ENCODE measurements at places on chromosomes 1 and 21. TPM values are rescaled to one million over a fixed set of nuclear protein-coding genes. Genes with fewer than 3 reads are reported as not detected.

GRCh38 chr1:96723377-96723776 lies 1.8 kb downstream of the PTBP2 start:
- DNase-seq, result no peak

GRCh38 chr1:244406337-244406736 lies 45.4 kb downstream of the ADSS2 start:
- no peak for DNase-seq

DNA sequence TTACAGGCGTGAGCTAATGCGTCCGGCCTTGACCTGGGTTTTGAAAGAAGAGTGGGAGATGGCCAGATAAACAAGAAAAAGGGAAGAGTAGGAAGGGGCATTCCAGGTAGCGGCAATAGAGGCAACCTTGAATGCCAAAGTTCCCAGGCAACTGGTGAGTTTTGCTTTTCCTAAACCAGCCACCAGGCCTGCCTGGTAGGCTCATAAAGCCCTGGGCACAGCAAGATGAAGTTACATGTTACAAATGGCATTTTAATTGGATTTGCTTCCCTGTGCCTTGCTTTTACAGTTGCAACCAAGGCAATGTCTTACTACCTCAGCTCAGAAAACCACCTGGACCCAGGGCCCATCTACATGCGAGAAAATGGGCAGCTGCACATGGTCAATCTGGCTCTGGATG lies 5.5 kb downstream of the LRRC42 start:
- DNase-seq, result no peak

GRCh38 chr21:29130270-29130969 lies at the start of gene MAP3K7CL:
MAP3K7CL (plus strand) TSS chr21:29130644; CDS start chr21:29133345, 2,701 bp downstream.
- peak; percentile 63 for DNase-seq

- no peak for DNase-seq
Measured at GRCh38 chr21:18089786-18090185, 154.8 kb upstream of the CHODL start.

GRCh38 chr1:84853741-84854721 lies 39.0 kb downstream of the LPAR3 start:
- no peak for DNase-seq

GRCh38 chr1:226945106-226945857 lies 5.2 kb downstream of the COQ8A start:
- DNase-seq, result no peak

DNA sequence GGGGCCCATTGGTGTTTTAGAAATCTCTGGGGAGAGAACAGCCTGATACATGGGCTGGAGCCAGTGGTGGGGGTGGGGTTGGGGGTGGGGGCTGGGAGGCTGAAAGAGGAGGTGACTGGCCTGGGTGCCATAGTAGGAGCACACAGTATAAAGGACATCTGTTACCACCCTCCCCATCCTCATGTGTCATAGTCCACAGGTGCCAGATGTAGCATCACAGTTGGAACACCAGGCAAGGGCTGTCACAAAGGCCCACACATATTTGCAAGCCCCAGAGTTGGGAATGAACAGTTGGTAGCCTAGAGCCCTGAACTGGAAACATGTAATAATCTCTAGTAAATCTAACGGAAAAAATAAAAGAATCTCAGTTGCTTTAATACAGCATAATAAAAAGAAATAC lies 55.1 kb upstream of the CR2 start:
- DNase-seq, result no peak

DNA sequence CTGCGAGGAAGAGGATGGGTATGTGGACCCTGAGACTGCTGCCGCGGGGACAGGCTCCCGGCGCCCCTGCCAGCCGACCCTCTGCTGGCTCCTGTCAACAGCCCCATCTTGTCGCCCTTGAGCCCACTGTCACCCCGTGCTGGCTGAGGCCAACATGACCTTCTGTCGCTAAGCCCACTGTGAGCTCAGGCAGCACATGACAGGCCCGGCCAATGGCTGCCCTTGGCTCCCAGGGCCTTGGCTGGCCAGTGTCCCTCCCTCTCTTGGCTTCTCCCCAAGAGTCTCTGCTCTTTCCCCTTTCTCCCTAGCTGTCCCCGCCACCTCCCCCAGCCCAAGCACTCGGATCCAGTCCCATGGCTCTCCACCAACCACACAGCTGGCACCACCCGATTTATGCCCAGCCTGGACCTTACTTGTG lies 3.5 kb downstream of the PEX10 start:
- peak; percentile 43 for DNase-seq

DNA sequence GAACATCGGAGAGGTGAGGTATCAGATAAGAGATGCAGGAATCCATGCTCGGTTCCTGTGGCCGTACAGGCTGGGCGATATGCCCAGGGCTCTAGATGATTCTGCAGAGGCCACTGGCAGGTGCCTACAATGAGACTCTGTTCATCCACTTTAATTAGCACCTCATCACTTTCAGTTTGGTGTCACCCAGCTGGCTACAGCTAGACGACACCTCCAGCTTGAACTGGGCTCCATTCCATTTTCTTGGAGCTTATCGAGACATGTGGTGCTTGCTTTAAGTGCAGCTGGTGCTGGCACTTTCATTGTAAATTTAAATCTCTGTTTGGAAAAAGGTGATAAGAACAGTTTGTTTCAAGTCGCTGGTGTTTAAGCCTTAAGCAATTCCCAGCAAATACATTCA lies 322.5 kb upstream of the ADGRL2 start:
- peak; percentile 77 for DNase-seq

GRCh38 chr1:33562563-33562962 lies 90.1 kb downstream of the ZSCAN20 start:
- DNase-seq, result no peak

- no peak for DNase-seq
Measured at GRCh38 chr1:187933562-187934419, 1105.0 kb downstream of the PLA2G4A start.

- peak; percentile 78 for DNase-seq
Measured at GRCh38 chr1:234997896-234998741, 130.5 kb downstream of the TOMM20 start.

SMCP gene
- total RNA-seq, result not detected

CHIA gene
- not detected for total RNA-seq

WDR64 gene
- total RNA-seq, result not detected

BARHL2 gene
- total RNA-seq, result not detected

CD34 gene
- total RNA-seq, result 93.7 TPM

All from heart left ventricle (tissue), 16 donors.